ENCODE measurements at places on chromosomes 6 and 20.

- no peak for DNase-seq
Observed at GRCh38 chr6:39078695-39079094, 30.1 kb downstream of the GLP1R start.

DNA sequence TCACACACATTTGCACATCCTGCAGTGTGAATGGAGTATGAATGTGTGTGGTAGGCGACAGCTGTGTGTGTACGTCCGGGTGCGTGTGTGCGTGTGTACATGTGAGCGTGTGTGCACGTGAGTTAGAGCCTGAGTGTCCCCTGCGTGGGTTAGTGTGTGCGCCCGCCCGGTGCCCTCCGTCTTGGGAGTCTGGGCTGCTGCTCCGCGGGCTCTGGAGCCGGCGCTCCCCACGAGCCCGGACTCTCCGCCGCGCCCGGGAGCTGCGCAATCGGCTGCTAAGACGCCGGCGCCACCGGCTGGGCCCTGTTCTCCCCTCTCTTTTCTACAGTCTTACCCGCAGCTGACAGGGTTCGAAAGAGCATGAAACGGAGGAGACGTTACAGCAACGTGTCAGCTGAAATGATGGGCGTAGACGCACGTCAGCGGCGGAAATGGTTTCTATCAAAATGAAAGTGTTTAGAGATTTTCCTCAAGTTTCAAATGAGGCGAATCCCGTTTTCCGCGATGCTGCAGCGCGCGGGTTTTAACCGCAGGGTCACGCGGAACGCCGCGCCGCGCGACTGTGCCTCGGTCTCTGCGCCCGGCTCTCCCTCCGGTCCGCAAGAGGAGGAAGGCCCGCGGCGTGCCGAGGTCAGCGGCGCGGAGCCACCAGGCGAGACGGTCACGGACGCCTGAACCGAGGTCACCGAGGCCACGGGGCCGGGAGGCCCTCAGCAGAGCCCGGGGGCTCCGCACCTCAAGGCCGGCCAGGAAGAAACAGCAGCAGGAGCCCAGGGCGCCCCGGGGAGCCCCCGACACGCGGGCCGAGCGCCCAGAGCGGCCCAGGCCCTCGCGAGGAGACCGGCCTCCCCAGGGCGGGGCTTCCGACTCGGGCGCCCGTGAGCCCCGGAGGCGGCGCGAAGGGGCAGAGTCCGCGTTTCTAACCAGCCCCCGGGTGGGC lies 95.3 kb upstream of the BHLHE23 start:
- peak; percentile 26 for DNase-seq

DNA sequence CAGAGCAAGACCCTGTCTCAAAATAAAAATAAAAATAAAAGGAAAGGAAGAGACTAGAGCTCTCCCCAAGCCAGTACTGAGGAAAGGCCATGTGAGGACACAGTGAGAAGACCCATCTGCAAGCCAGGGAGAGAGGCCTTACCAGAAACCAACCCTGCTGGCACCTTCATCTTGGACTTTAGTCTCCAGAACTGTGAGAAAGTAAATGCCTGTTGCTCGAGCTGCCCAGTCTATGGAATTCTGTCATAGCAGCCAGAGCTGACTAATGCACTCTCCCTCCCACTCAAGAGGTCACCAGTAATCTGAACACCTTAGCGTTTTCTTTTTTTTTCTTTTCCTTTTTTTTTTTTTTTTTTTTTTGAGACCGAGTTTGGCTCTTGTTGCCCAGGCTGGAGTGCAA lies 7.3 kb upstream of the PRPH2 start:
- DNase-seq, result peak; percentile 32

- no peak for DNase-seq
Observed at GRCh38 chr20:2564406-2564805, 28.0 kb downstream of the TMC2 start.

All from PC-3 (cell line).